ENCODE measurements at places on chromosomes 4 and X. TPM values are rescaled to one million over a fixed set of nuclear protein-coding genes. Genes with fewer than 3 reads are reported as not detected.

- DNase-seq: no peak
Measured at GRCh38 chrX:48824066-48824465, 2.2 kb upstream of the ERAS start.

DNA sequence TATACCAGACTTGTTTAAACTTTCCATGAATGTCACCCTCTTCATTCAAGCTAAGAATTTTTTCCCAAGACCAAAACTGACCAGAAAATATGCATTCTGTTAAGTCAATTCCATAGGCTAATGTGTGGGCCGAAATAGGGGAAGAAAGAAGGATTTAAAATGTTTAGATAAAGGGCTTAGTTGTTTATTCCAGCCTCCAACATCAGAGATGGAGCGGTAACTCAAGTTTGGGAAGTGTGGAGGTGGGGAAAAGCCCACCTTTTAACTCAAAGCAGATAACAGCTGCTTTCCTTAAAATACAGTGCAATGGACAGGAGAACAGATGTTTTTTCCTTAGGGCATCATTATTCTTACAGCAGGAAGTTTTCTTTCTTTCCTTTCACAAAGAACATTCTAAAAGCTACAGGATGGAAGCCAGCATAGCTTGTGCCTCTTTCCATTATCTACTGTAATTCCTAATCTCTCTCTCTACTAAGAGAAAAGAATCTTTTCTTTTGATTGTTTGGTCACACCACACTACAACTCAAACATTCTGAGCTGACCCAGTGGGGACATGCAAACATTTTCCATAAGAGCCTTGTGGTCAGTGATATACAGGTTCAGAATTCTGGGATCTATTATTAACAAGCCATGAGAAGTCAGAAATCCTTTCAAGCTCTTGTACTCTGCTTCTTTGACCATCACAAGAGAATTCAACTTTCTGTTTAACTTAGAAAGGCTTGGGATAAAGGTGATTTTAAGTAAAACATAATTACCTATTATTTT, 101.6 kb downstream of the PDE5A start:
- DNase-seq: no peak

DNA sequence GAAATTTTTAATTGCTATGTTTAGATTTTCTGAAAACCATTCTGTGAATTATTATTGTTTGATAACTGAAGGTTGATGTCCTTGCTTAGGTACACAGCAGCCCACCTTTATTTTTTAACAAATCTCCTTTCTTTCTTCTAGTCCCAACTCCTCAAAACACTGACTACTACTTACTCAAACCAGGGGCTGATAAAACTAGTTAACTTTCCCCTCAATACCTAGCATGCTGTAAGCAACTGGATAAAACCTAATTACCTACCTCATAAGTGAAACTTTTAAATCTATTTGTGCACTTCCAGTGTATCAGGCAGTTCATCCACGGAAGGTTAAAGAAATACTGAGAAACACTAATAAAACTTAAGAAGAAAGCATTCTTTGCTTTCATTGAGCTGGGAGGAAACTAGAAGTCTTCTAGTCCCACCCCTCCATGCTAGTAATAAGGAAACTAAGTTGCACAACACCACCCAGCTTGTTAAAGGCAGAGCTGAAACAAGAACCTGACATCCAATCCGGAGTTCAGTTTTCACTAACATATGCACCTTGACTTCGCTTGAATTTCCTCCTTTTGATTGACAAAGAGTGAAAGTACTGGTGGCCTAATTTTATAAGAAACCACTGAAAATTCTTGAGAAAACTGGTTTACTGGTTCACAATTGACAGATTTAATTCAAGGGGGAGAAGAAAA, 180.2 kb upstream of the TET2 start:
- DNase-seq: peak; percentile 23

- no peak for DNase-seq
Measured at GRCh38 chr4:90990284-90990683, 863.1 kb downstream of the CCSER1 start.

DNA sequence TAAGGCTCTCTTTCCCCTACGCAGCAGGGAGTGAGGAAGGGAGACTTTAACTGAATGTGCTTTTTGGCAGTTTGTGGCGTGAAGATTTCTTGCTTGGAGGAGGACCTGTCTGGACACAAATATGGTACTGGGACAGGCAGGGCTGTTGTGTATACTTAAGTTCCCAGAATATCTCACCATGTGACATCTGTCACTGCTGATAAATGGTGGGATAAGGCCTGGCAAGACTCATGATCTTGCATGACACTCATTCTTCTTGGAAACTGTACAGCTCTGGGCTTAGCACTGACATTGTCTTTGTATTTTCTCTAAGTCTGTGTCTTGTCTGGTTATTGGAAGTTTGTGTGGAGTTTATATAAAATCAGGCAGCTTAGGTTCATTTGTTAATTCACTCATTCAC, 93.1 kb downstream of the STK32B start:
- DNase-seq: no peak

GRCh38 chr4:188127214-188127874, 11.9 kb upstream of the TRIML1 start:
- peak; percentile 80 for DNase-seq

DNA sequence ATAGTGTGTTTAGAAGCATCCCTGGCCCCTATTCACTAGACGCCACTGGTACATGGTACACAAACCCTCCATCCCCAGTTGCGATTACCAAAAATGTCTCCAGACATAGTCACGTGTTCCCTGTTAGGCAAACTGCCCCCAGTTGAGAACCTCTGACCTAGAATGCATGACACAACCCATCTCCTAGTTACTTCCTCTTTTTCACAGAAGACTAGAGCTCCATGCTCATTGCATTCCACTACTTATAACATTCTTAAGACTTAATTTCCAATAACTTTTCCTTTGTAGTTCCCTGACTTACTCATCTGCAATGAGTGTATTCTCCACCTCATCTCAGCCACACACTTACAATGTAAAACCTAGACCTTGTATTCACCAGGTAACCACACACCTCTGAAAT, 68.6 kb downstream of the PRSS12 start:
- no peak for DNase-seq

Gene MSANTD1
- total RNA-seq: 1.3 TPM

Gene ENPP6
- not detected for total RNA-seq

- DNase-seq: no peak
Measured at GRCh38 chr4:101421386-101421785, 74.1 kb upstream of the PPP3CA start.

- no peak for DNase-seq
Measured at GRCh38 chr4:53748328-53748772, 157.1 kb upstream of the LNX1 start.

- DNase-seq: no peak
Measured at GRCh38 chrX:13940671-13941070, 89.0 kb downstream of the GEMIN8 start.

- peak; percentile 85 for DNase-seq
Measured at GRCh38 chrX:131746491-131746968, 202.7 kb downstream of the OR13H1 start.

DNA sequence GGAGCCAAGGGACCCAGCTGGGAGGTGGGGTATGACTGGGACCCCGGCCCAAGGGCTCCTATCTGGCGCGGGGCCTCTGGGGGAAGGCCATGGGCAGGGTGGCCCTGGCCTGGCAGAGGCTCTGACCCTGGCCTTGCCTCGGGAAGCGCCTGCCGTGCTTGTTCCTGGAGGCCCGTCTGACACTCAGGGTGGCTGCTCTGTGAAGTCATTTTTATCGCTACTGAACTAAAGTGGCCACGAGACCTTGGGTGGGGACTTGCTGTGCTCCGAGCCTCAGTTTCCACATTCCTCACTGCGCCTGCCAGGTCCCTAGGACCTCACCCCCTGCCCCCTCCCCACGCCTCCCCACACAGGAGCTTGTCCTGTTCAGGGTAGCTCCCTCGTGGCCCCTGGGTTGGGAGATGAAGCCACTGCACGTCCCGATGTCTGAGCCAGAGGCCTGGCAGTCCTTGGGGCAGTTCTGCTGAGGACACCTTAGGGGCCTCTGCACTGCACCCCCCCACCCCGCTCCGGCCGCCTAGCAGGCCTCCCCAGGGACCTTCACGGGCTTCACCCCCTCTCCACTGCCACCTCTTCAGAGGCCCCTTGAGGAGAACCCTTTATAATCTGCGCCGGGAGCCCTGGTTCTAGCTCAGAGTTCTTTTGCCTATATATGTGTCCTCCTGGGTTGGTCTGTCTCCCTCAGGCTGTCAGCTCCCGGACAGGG, 639 bp upstream of the SORCS2 start:
- DNase-seq: no peak

- no peak for DNase-seq
Measured at GRCh38 chr4:36772154-36772516, 472.4 kb upstream of the NWD2 start.

GRCh38 chr4:83282049-83282535, 2.5 kb downstream of the COQ2 start:
- DNase-seq: peak; percentile 43

Gene EPHA5
- total RNA-seq: 14.2 TPM

GRCh38 chr4:55159851-55160250, 34.5 kb upstream of the KDR start:
- no peak for DNase-seq

- peak; percentile 81 for DNase-seq
Measured at GRCh38 chr4:73735231-73735630, 5.1 kb upstream of the CXCL8 start.

DNA sequence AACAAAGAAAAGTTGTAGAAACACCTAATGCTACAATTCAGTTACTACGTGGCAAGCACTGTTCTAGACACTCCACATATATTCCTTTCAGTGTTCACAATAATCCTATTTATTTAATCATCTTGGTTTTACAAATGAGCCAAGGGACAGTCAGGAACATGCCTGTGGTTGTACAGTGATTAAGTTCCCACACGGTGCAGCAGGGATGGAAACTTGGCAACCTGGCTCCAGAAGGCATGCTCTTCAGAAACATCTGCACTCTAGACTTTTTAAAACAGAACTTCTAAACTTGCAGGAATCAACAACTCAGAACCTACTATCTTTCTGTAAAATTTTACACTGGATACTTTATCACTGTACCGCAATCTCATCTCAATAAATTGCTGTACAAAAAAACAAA, 32.1 kb downstream of the TAPT1 start:
- peak; percentile 35 for DNase-seq

Gene HPSE
- 5.2 TPM for total RNA-seq

Gene GLUD2
- total RNA-seq: 0.43 TPM

- DNase-seq: no peak
Measured at GRCh38 chr4:183609151-183609550, 49.8 kb downstream of the RWDD4 start.

Gene CXCL5
- not detected for total RNA-seq

Gene SLC9B1
- total RNA-seq: not detected

Gene MAGEA4
- total RNA-seq: not detected

Gene USP26
- not detected for total RNA-seq

DNA sequence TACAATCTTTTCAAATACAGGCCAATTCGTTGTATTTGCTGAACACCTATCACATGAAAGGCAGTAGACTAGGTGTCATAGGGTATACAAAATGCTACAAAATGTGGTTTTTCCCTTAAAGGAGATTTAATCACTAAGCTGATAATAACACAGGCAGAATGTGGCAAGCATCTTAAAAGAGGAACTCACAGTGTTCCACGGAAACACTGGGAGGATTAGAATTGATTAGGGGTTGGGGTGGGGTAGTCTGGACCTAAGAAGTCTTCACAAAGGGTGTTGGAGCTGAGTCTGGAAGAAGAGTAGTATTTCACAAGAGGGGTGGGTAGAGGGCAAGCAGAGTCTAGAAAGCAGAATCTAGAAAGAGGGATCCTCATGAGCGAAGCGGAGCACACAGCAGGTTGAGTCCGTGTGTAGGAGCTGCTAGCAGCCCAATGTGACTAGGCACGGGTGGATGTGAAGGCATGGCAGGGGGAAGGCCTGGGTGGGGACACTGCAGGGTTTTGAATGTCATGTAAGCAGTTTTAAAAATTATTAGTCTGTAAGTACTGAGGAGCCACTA, 123.6 kb downstream of the MGST2 start:
- DNase-seq: no peak

DNA sequence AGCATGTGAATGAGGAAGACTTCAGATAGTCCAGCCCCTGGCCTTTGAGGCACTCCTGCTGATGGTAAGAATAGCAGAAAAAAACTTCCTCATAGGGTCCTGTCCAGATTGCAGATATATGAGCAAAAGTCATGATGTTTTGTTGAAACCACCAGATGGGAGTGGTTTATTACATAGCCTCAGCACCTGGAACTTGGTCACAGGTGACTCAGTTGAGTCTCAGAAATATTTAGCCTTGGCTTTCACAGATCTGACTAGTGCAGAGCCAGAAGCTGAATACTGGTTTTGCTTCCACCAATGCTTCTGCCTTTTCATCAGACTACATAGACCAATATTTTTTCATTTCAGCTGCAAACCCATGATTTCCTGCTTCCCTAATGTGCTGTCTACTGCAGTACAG, 994.9 kb upstream of the SLIT2 start:
- DNase-seq: no peak

GRCh38 chrX:56618323-56618722, 54.9 kb downstream of the UBQLN2 start:
- no peak for DNase-seq

DNA sequence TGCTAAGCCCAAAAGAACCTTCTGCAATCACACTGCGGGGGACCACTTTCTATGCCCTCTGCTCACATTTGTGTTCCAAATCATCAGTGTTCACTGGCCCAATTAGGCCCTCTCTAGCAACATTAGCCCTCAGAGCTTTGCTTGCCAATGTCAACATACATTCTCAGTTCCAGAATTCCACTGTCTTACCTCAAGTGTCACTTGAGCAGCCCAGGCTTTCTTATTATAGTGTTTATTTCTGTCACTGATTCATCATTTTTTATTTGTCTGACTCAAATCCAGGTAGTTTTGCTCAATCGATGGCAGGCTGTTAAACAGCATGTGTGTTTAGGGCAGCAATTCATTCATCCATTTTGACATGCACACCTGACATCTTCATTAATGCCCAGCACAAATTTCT, 291.2 kb downstream of the TEX13A start:
- no peak for DNase-seq

- no peak for DNase-seq
Measured at GRCh38 chr4:81605271-81605670, 133.6 kb upstream of the RASGEF1B start.

DNA sequence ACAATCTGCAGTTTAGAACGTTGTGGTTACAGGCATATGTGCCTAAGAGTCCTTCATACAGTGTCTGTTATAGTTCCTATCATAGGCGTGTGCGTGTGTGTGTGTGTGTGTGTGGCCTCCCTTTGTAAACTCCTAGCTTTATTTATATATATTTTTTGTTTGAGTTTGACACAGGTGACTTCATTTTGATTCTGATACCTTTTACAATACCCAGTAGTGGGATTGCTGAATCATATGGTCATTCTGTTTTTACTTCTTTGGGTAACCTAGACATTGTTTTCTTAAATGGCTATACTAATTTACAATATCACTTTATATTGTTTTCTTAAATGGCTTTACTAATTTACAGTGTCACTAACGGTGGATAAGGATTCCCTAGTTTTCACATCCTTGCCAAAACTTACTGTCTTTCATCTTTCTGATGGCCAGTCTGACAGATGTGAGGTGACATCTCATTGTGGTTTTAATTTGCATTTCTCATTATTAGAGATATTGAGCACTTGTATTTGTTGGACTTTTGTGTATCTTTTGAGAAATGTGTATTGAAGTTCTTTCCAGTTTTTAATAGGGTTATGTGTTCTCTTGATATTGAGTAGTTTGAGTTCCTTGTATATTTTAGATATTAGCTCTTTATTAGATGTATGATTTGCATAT, 211.1 kb upstream of the NUDT6 start:
- no peak for DNase-seq

Measured in H4 (cell line).